ENCODE measurements at places on chromosomes 1 and 21. TPM values are rescaled to one million over a fixed set of nuclear protein-coding genes. Genes with fewer than 3 reads are reported as not detected.

The NOC2L gene
- total RNA-seq: 57.2 TPM

The LCE1A gene
- not detected for total RNA-seq

The MTARC2 gene
- total RNA-seq: 4.8 TPM

The TNFRSF4 gene
- not detected for total RNA-seq

The RBM11 gene
- 0.85 TPM for total RNA-seq

The SH2D5 gene
- total RNA-seq: 4.0 TPM

The CFHR2 gene
- total RNA-seq: not detected

The HAO2 gene
- not detected for total RNA-seq

The LCE2B gene
- total RNA-seq: not detected

The CD1D gene
- under 0.01 TPM for total RNA-seq

The CTBS gene
- 9.6 TPM for total RNA-seq

The SPRR4 gene
- total RNA-seq: not detected
